ENCODE measurements at places on chromosomes 12 and 14.

- peak; percentile 14 for DNase-seq
Measured at GRCh38 chr12:70317781-70318180, 48.3 kb upstream of the KCNMB4 start.

- DNase-seq = no peak
Measured at GRCh38 chr14:53190938-53191337, 37.8 kb upstream of the DDHD1 start.

GRCh38 chr12:59904874-59905521 is 309.2 kb downstream of the SLC16A7 start:
- DNase-seq = no peak

- DNase-seq = no peak
Measured at GRCh38 chr12:27244689-27245488, 803 bp downstream of the STK38L start.

- DNase-seq = no peak
Measured at GRCh38 chr14:105739331-105740102, 213.1 kb downstream of the TMEM121 start.

GRCh38 chr14:69249603-69250002 is 10.4 kb upstream of the GALNT16 start:
- DNase-seq = no peak
